ENCODE measurements at places on chromosomes 3 and 15.

- peaks cover 26% of the 10 kb centered on the region for H3K27me3 ChIP-seq
- no peak for DNase-seq
- no peak overlapping the region for H3K4me3 ChIP-seq
- H3K36me3 ChIP-seq = no peaks in the 10 kb centered on the region
- H3K4me1 ChIP-seq = peaks cover 21% of the 10 kb centered on the region
Observed at GRCh38 chr15:40285151-40285550, 2.3 kb upstream of the ANKRD63 start.

GRCh38 chr3:7779331-7779730, 722.3 kb upstream of the LMCD1 start:
- no peak overlapping the region for H3K4me3 ChIP-seq
- no peaks in the 10 kb centered on the region for H3K36me3 ChIP-seq
- H3K27ac ChIP-seq = no peak overlapping the region
- DNase-seq = no peak
- H3K27me3 ChIP-seq = no peaks in the 10 kb centered on the region
- no peaks in the 10 kb centered on the region for H3K4me1 ChIP-seq

DNA sequence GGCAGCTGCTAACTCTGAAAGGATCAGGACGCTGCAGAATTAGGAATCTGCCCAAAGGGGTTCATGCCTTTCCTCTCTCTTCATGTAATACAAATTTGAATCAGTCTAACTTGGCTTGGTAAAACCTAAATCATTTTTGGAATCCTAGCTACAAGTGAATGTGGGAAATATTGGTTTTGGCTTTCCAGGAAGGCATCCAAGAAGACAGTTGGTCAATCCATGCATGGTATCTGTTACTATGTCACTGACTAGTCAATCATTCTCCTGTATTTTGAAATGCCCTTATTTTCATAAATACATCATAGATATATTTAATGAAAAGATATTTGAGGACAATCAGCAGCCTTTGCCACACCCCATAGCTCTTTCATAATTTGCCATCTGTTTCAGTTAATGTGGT, 7.5 kb upstream of the PLS1 start:
- no peaks in the 10 kb centered on the region for H3K27me3 ChIP-seq
- H3K4me3 ChIP-seq = no peak overlapping the region
- no peaks in the 10 kb centered on the region for H3K4me1 ChIP-seq
- H3K36me3 ChIP-seq = no peaks in the 10 kb centered on the region
- no peak overlapping the region for H3K27ac ChIP-seq

DNA sequence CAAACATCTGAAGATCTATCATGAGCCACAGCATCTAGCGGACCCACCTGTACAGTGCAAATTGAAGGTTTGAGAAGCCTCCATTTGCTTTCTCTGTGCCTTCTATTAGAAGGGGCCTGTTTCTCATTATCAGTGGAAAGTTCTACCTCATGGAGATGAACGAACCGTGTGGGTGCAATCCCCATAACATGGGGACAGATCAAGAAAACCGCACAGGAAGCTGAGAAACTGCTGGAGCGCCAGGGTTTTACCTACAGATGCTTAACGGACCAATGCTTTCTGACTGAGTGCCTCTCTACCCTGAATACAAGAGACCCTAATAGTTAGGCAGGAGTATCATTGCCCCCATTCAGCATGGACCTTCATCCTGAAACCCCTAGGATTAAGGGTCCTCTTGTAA, 53.5 kb downstream of the CYP19A1 start:
- no peak for DNase-seq
- no peaks in the 10 kb centered on the region for H3K4me1 ChIP-seq
- H3K4me3 ChIP-seq = no peak overlapping the region
- no peaks in the 10 kb centered on the region for H3K36me3 ChIP-seq

- no peak overlapping the region for H3K27ac ChIP-seq
- H3K36me3 ChIP-seq = no peaks in the 10 kb centered on the region
- H3K4me3 ChIP-seq = no peak overlapping the region
Observed at GRCh38 chr3:57545636-57546268, 1.6 kb upstream of the DNAH12 start.

DNA sequence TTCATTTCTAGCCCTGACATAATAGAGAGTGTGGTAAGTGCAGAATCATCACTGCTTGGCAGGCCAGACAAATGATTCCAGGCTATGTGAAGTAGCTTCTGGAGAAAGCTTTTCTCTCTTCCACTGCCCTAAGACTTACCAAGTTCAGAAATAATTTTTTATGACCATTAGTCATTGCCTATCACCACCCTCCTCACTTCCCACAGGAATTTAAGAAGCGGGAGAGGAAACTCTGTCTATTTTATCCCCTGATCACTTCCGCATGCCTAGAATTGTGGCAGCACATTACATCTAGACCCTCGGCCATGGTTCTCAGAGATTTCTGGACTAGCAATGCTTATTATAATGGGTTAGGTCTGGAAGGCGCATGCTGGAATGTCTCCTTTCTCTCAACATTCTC, 397.8 kb upstream of the NR2F2 start:
- H3K4me1 ChIP-seq = peaks cover 8% of the 10 kb centered on the region
- no peak for DNase-seq
- no peak overlapping the region for H3K27ac ChIP-seq
- no peak overlapping the region for H3K4me3 ChIP-seq

- H3K27ac ChIP-seq = no peak overlapping the region
- H3K27me3 ChIP-seq = no peaks in the 10 kb centered on the region
- no peak for DNase-seq
- no peaks in the 10 kb centered on the region for H3K36me3 ChIP-seq
Observed at GRCh38 chr3:177921153-177921552, 615.1 kb upstream of the KCNMB2 start.

DNA sequence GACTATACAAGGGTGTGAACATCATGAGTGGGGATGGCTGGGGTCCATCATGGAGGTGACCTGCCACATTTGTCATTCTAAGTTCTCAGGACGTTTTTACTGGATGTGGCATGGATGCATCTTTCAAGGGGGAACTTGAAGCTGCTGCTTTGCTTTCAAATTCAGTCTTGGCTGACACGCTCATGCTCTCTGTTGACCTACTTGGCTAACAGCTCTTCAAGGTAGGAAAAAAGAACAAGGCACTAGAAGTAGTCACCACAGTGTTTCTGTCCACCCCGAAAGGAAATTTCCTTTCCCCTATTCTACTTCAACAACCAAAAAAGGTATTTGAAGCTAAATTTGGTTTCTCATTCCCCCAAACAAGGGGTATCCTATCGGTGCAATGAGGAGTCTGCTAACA, 15.0 kb downstream of the STIMATE start:
- H3K4me1 ChIP-seq = no peaks in the 10 kb centered on the region
- no peak overlapping the region for H3K4me3 ChIP-seq
- H3K27me3 ChIP-seq = no peaks in the 10 kb centered on the region
- no peak overlapping the region for H3K27ac ChIP-seq

DNA sequence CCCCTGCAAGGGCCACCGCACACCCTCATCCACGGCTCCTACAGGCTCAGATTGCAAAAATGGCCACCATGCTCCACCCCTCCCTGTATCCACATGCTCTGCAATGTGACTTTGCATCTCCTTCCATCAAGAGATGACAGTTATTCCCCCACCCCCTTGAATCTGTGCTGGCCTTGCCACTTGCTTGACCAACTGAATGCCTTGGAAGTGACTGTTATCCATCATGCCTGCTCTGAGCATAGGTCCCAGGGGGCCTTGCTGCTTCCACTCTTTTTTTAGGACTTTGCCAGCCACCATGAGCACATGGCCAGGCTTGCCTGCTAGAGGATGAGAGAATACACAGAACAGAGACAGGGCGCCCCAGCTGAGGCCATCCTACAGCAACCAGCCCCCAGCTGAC, 13.6 kb downstream of the HAPLN3 start:
- H3K27ac ChIP-seq = no peak overlapping the region
- H3K4me1 ChIP-seq = no peaks in the 10 kb centered on the region
- DNase-seq = no peak
- H3K36me3 ChIP-seq = no peaks in the 10 kb centered on the region
- no peaks in the 10 kb centered on the region for H3K27me3 ChIP-seq

- no peak overlapping the region for H3K27ac ChIP-seq
- no peaks in the 10 kb centered on the region for H3K27me3 ChIP-seq
- no peaks in the 10 kb centered on the region for H3K4me1 ChIP-seq
- no peaks in the 10 kb centered on the region for H3K36me3 ChIP-seq
- DNase-seq = no peak
- H3K4me3 ChIP-seq = no peak overlapping the region
Observed at GRCh38 chr15:55630858-55631257, 42.7 kb upstream of the PYGO1 start.

DNA sequence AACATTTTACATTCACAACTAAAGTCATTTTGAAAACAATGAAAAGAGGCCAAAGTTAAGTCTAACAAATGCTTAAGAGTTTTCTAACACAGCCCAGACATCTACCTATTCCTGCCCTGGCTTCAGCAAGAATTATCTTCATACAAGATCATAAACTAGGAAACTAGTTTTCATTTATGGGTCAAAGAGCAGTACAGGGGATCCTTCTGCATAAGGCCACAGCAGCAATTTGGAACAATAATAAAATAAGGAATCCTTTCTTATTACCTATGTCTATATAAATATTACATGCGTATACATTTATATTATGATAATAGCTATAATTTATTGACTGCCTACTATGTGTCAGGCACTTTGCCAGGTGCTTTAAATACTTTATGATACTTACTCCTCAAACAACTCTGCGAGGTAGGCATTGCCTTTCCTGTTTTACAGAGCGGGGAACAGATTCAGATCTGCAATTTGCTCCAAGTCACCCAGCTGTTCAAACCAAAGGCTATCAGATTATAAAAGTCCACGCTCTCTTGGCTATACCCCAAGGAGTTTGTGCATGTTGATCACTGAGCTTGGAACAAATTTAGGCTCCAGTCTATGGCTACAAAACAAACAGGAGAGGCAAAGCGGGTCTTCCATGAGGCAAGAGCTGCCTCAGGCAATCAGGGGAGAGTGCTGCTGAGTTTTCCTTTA, 196.4 kb downstream of the RORA start:
- H3K4me3 ChIP-seq = no peak overlapping the region
- peak overlapping the region; percentile 22 for H3K27ac ChIP-seq
- H3K27me3 ChIP-seq = no peaks in the 10 kb centered on the region
- no peaks in the 10 kb centered on the region for H3K36me3 ChIP-seq
- DNase-seq = no peak

DNA sequence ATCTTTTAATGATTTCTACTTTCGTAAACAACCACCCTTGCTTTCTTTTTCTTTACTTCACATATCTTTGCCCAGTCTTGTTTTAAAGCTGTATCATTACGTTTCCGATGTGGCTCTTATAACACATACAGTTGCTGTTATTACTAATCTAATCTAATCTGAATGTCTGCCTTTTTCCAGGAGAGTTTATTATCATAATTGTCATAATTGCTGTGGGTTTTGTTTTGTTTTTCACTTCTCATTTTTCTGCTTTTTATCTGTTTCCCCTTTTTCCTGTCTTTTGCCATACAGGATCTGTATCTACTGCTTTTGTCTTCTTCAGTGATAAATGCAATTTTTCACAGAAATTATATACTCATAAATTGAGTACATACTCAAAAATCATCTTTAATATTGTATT, 24.9 kb downstream of the HACL1 start:
- H3K4me1 ChIP-seq = peaks cover 5% of the 10 kb centered on the region
- no peak overlapping the region for H3K4me3 ChIP-seq
- no peaks in the 10 kb centered on the region for H3K36me3 ChIP-seq
- no peaks in the 10 kb centered on the region for H3K27me3 ChIP-seq

DNA sequence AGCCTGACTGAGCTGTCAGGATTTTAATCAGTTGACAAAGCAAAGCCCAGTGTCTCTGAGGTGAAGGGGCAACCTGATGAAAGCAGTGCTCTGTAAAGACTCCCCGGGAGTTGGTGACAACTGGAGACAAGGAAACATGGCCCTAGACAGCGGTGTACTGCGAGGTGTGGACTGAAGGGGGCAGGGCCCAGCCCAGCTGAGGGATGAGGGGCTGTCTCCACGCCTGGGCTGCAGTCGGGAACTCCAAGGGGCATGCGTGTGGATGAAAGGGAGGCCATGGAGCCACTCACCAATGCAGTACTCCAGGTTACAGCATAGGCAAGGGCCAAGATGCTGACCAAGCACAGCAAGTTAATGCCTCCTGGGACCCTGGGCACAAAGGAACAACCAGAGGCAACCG, 45.1 kb downstream of the SCAP start:
- no peak overlapping the region for H3K4me3 ChIP-seq
- H3K36me3 ChIP-seq = no peaks in the 10 kb centered on the region
- H3K4me1 ChIP-seq = no peaks in the 10 kb centered on the region

GRCh38 chr3:128590948-128591347, 59.7 kb downstream of the RPN1 start:
- no peak for DNase-seq
- no peaks in the 10 kb centered on the region for H3K4me1 ChIP-seq
- no peak overlapping the region for H3K27ac ChIP-seq

GRCh38 chr3:98829246-98829832, 66.2 kb downstream of the ST3GAL6 start:
- no peaks in the 10 kb centered on the region for H3K4me1 ChIP-seq
- no peaks in the 10 kb centered on the region for H3K36me3 ChIP-seq
- no peaks in the 10 kb centered on the region for H3K27me3 ChIP-seq
- H3K4me3 ChIP-seq = no peak overlapping the region
- H3K27ac ChIP-seq = no peak overlapping the region

GRCh38 chr3:3587647-3587972, 211.6 kb upstream of the LRRN1 start:
- no peak overlapping the region for H3K27ac ChIP-seq
- H3K36me3 ChIP-seq = no peaks in the 10 kb centered on the region
- no peak for DNase-seq
- H3K27me3 ChIP-seq = no peaks in the 10 kb centered on the region
- no peaks in the 10 kb centered on the region for H3K4me1 ChIP-seq

- H3K36me3 ChIP-seq = no peaks in the 10 kb centered on the region
- H3K4me1 ChIP-seq = no peaks in the 10 kb centered on the region
- no peaks in the 10 kb centered on the region for H3K27me3 ChIP-seq
- DNase-seq = no peak
Observed at GRCh38 chr3:14768881-14769280, 49.9 kb upstream of the FGD5 start.
